ENCODE measurements at places on chromosomes 4 and X. TPM values are rescaled to one million over a fixed set of nuclear protein-coding genes. Genes with fewer than 3 reads are reported as not detected.

GRCh38 chrX:45954026-45954425 lies 591.2 kb downstream of the ZNF674 start:
- no peak for DNase-seq

GRCh38 chr4:1901127-1901526 lies 29.9 kb downstream of the NSD2 start:
- DNase-seq: no peak

- DNase-seq: peak; percentile 52
Observed at GRCh38 chrX:40434947-40435346, 145.8 kb upstream of the ATP6AP2 start.

DNA sequence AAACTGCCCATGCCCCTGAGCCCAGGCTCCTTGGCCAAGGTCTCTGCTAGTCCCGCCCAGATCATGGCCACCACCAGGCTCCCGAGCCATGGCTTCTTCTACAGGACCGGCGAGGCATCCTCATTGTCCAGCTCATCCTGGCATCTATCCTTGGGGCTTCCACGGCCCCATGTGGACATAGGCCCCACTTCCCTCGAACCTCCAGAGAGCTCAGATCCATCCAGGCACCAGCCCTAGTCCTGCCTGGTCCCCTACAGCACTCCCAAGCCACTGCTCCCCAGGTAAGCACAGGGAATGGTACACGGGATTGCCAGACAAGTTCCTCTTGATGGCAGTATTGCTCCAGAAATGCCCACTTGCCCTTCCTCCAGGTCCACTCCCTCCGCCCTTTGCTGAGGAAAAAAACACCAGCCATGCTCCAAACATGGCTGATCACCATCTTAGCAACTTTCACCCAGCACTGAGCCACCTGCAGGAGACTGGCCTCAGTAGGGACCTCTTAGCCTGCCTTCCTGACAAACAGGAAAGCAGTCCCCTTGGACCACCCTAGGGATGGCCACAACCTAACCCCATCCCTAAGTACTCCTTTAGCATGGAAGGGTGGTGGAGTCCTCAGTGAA lies 272.1 kb upstream of the AGTR2 start:
- DNase-seq: peak; percentile 72

- DNase-seq: no peak
Observed at GRCh38 chr4:96120206-96120605, 280.3 kb downstream of the PDHA2 start.

- peak; percentile 80 for DNase-seq
Observed at GRCh38 chr4:11954093-11954492, 525.4 kb upstream of the HS3ST1 start.

- no peak for DNase-seq
Observed at GRCh38 chr4:69668680-69669079, 15.6 kb upstream of the UGT2A1 start.

- peak; percentile 66 for DNase-seq
Observed at GRCh38 chr4:56658528-56658927, 22.6 kb downstream of the HOPX start.

DNA sequence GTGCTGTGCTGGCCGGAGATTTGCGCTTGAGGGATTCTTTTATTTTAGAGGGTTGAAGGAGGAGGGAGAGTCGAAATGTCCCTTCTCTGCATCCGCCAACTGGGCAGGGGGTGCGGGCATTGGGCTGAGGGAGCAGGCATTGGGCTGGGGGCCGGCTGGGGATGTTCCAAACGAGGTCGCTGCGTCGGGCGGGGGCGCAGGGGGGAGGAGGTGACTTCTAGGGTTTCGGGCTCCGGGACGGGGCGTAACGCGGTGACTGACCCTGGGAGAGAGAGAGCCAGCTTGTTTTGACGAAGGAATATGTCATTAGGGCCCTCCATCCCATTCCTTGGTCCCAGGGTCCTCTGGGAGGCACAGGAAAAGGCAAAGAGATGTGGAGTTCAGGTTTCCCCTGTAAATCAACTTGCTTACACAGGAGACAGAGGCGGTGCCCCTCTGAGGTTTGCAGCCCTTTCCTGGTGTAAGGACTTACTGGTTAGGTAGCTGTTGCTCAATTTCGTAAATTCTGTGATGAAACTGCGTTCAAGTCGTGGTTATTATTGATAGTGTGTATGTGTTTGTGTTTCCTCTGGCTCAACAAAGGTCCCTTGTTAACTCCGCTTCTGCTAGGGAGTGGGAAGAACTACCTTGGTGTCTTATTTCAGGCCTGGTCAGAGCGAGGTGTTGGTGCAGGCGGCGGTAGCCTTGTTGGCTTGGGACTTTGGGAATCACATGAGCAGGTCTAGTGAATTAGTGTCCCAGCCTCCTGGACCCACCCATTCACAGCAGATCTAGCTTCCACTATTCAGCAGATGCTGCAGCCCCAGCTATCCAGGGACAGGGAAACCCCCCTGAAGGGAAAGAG lies 716 bp downstream of the FHIP1A start:
- DNase-seq: no peak

GRCh38 chr4:104549736-104550135 lies 55.0 kb upstream of the CXXC4 start:
- DNase-seq: no peak

GRCh38 chrX:39311646-39312045 lies 510.4 kb downstream of the MID1IP1 start:
- no peak for DNase-seq

Gene PDHA1
- 195 TPM for total RNA-seq

DNA sequence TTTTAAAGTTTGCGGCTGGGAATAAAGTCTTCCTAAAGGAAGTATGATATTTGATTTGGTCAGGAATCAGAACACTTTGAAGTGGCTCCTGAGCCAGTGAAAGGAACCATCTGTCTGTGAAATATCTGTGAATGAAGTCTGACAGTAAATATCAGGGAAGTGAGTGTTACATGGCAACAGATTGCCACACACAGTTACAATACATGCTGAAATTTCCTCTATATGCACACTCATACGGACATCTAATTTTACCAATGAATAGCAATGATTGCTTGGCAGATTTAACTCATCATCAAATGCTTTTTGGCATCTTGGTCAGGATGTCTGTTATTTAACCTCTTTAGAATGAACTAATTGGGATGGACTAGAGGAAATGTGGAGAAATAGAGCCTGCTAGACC lies 1023.8 kb downstream of the FAT4 start:
- no peak for DNase-seq

Gene DDX53
- not detected for total RNA-seq

- DNase-seq: no peak
Observed at GRCh38 chrX:83630662-83631061, 122.6 kb downstream of the POU3F4 start.
